Smooth muscle cell of the pulmonary artery (primary cell): ENCODE measurements at places on chromosomes 7 and 10. TPM values are rescaled to one million over a fixed set of nuclear protein-coding genes. Genes with fewer than 3 reads are reported as not detected.

The TEX36 gene
- total RNA-seq = not detected in 2 replicates

The DDC gene
- not detected in 2 replicates for total RNA-seq

The HMX3 gene
- total RNA-seq = not detected in 2 replicates

The FAM25A gene
- not detected in 2 replicates for total RNA-seq

The C10orf67 gene
- total RNA-seq = 0.20 TPM in 1 of 2 replicates, not detected in the other
